ENCODE measurements at places on chromosomes 5 and 9. TPM values are rescaled to one million over a fixed set of nuclear protein-coding genes. Genes with fewer than 3 reads are reported as not detected.

Gene ATP6V0E1
- total RNA-seq: 76.4 TPM

Gene FOXI1
- total RNA-seq: not detected

DNA sequence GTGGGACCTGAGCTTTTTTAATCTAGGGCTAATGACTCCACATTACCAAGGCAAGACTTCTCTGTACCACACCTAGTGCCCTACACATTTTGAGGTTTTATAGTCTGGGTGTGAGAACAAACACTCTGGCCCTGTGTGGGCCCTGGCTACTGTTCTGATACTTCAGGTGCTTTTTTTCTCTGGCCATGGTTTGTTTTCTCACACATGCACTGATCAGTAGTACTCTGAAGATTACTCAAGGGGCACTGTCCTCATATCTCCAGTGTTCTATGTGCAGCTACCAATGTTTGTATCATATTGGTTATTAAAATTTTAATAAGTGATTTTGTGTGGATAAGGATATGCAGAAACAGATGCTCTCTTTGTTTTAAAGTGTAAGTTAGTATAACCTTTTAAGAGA lies 5.9 kb upstream of the C9orf40 start:
- no peak for DNase-seq

Gene PCA3
- total RNA-seq: not detected

Gene MELK
- 60.4 TPM for total RNA-seq

Gene SPAAR
- not detected for total RNA-seq

GRCh38 chr5:3594510-3595005 lies 1.1 kb upstream of the IRX1 start:
- no peak for DNase-seq

- DNase-seq: no peak
Observed at GRCh38 chr9:92522983-92523970, 12.5 kb downstream of the ECM2 start.

- no peak for DNase-seq
Observed at GRCh38 chr5:109784687-109785086, 95.0 kb downstream of the MAN2A1 start.

Gene HDAC3
- total RNA-seq: 110 TPM

Gene CHSY3
- total RNA-seq: 0.91 TPM

GRCh38 chr5:88892669-88893068 lies 9.7 kb upstream of the MEF2C start:
- DNase-seq: no peak

DNA sequence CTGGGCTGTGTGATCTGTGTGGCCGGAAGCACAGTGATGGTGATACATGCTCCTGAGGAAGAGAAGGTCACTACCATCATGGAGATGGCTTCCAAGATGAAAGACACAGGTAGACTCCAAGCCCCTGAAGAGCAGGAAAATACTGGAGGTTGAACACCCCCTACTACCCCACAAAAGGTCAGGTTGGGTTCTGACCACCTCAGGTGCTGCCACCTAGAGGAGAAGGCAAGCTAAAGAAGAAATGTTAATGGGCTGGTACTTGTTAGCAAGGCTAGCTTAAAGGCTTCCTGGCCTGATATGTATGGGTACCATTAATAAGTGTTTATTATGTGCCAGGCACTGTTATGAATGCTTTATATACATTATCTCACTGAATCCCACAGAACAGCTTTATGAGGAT lies 11.7 kb downstream of the NIPAL4 start:
- DNase-seq: peak; percentile 16

Gene TRPM3
- total RNA-seq: 1.4 TPM

Measured in neural crest cell (in vitro differentiated cells).